ENCODE measurements at places on chromosomes 5 and 9.
A peak's percentile ranks its signal among the peaks of the same experiment; 100 is the strongest.

- H3K36me3 ChIP-seq, result no peaks in the 10 kb centered on the region
- no peak for DNase-seq
- H3K27me3 ChIP-seq, result no peaks in the 10 kb centered on the region
- H3K27ac ChIP-seq, result no peak overlapping the region
Observed at GRCh38 chr5:88438006-88438405, 169.4 kb upstream of the TMEM161B start.

DNA sequence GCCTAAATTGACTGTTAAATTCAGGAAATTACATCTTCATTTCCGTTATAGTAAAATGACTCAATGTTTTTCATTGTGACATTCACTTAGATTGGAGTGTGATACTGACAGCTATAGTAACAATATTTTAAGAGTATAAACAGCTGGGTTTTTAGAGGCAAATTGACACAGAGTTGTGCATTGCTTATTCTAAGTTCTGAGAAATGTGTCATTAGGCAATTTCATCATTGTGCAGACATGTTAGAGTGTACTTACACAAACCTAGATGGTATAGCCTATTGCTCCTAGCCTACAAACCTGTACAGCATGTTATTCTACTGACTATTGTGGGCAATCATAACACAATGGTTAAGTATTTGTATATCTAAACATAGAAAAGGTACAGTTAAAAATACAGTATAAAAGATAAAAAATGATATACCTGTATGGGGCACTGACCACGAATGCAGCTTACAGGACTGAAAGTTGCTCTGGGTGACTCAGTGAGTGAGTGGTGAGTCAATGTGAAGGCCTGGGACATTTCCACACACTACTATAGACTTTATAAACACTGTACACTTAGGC is 132.7 kb downstream of the PDE4D start:
- no peaks in the 10 kb centered on the region for H3K27me3 ChIP-seq
- H3K4me1 ChIP-seq, result no peaks in the 10 kb centered on the region
- H3K4me3 ChIP-seq, result no peak overlapping the region
- H3K36me3 ChIP-seq, result no peaks in the 10 kb centered on the region
- peak; percentile 75 for DNase-seq
- no peak overlapping the region for H3K27ac ChIP-seq

DNA sequence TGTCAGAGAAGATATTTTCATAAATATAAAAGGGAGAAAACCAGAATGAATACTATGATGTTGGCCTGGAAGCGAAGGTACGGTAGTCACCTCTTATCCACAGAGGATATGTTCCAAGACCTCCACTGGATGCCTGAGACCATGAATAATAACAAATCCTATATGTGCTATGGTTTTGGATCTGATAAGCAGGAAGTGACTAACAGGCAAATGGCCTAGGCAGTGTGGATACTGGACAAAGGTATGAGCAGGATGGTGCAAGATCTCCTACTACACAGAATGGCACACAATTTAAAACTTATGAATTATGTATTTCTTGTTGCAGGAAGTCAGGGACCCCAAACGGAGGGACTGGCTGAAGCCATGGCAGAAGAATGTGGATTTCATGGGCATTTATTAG is 48.2 kb downstream of the ADAMTS12 start:
- H3K36me3 ChIP-seq, result no peaks in the 10 kb centered on the region
- peak; percentile 58 for DNase-seq
- no peak overlapping the region for H3K27ac ChIP-seq
- H3K27me3 ChIP-seq, result no peaks in the 10 kb centered on the region
- H3K4me3 ChIP-seq, result no peak overlapping the region

DNA sequence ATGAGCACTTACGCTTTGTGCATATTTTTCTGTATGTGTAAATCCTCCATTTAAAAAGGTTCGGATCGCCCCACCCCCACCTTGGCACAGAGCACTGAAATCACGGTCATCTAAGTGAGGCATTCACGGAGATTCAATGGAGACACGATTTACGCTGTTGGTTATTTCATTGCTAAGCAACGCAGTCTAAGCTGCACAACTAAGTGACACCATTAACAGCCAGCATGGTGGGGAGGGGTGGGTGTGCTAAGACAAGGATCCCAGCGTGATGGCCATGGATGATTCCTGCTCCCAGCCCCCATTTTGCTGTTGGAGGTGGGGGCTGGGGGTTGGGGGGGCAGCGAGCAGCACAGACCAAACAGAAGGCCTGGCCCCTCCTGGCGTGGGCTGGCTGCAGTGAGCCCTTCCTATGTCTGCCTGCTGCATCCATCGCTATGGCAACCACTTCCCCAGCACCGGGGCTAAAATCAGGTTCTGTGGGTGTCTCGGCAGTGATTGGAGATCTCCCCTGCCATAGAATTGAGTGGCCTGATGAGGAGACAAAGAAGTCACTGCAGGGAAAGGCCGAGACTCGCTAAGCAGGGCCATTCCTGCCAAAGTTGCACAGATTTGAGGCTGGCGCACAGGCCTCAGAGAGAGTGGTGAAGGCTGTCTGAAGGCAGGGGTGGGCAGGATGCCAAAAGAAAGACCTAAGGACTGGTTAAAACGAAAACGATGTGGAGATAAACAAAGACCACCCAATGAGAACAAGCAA is 14.3 kb upstream of the MARCHF6 start:
- no peaks in the 10 kb centered on the region for H3K27me3 ChIP-seq
- H3K4me3 ChIP-seq, result no peak overlapping the region
- H3K27ac ChIP-seq, result no peak overlapping the region

DNA sequence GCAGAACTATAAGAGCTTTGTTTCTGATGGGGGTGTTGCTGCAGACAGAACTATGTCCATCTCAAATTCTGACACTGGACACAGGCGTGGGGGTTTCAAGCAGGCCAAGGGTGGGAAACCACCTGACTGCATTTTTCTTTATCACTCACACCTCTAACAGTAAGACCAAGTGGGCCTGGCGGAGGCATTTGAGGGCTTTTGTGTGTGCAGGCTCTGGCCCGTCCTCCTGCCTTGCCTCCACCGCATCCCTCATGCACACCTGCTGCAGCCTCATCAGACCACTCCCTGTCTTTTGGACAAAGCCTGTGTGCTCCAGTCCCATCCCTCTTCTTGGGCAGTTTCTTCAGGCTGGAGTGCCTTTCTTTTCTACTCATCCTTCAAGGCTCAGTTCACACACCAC is 7.9 kb downstream of the OR13J1 start:
- H3K27ac ChIP-seq, result no peak overlapping the region
- peaks cover 30% of the 10 kb centered on the region for H3K27me3 ChIP-seq
- no peaks in the 10 kb centered on the region for H3K36me3 ChIP-seq
- no peaks in the 10 kb centered on the region for H3K4me1 ChIP-seq

DNA sequence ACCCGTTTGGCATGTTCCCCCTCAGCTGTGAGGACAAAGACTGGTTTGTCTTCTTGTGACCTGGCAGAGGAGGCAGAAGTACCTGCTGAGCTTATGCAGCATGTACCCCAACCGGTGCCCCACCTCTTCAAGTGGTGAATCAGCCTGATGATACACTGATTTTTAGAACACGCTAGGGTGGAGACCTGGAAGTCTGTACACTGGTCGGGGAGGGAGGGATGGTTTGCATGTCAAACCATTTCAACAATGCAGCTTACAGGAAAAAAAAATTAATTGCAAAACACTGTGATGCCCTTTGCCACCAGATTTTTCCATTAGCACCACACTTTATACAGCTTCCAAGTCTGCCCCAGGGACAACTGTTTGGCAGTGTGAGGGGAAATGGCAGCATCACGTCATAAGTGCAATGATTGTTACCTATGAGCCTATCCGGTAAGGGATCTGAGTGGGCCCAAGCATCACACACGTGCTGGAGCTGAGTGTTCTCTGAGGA is 155.1 kb upstream of the DMRT1 start:
- DNase-seq, result peak; percentile 74
- no peaks in the 10 kb centered on the region for H3K36me3 ChIP-seq
- peak overlapping the region; percentile 27 for H3K27ac ChIP-seq
- no peaks in the 10 kb centered on the region for H3K27me3 ChIP-seq

DNA sequence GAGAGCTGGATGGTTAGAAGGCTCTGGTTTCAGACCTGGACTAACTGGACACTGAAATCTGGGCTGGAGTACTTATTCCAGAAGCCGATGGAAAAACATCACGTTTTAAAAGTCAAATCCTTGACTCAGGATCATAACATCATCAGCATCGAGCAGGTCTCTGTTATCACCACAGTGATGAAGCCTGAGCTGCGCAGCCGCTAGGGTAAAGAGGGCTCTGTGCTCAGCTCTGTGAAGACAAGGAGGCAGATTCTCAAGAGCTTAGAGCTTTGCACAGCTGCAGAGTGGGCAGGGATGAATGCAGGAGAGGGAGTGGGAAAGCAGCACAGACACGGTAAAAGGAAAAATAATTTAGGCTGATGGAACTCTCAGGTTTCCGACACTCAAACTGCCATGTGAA is 208.8 kb upstream of the TAS2R1 start:
- no peak for DNase-seq
- H3K4me3 ChIP-seq, result no peak overlapping the region
- no peak overlapping the region for H3K27ac ChIP-seq
- no peaks in the 10 kb centered on the region for H3K36me3 ChIP-seq
- H3K27me3 ChIP-seq, result no peaks in the 10 kb centered on the region
- no peaks in the 10 kb centered on the region for H3K4me1 ChIP-seq

- no peak overlapping the region for H3K4me3 ChIP-seq
- no peaks in the 10 kb centered on the region for H3K36me3 ChIP-seq
- H3K4me1 ChIP-seq, result peaks cover 26% of the 10 kb centered on the region
- no peak for DNase-seq
- no peak overlapping the region for H3K27ac ChIP-seq
- no peaks in the 10 kb centered on the region for H3K27me3 ChIP-seq
Observed at GRCh38 chr5:172456076-172456722, 1.9 kb upstream of the SH3PXD2B start.

- H3K4me3 ChIP-seq, result no peak overlapping the region
- no peaks in the 10 kb centered on the region for H3K36me3 ChIP-seq
- no peak for DNase-seq
- H3K27me3 ChIP-seq, result no peaks in the 10 kb centered on the region
- no peaks in the 10 kb centered on the region for H3K4me1 ChIP-seq
Observed at GRCh38 chr5:160802592-160802991, 49.4 kb downstream of the ATP10B start.

GRCh38 chr5:16590685-16591084 is 26.1 kb downstream of the RETREG1 start:
- H3K4me1 ChIP-seq, result no peaks in the 10 kb centered on the region
- DNase-seq, result no peak
- H3K27me3 ChIP-seq, result no peaks in the 10 kb centered on the region
- H3K36me3 ChIP-seq, result no peaks in the 10 kb centered on the region
- no peak overlapping the region for H3K27ac ChIP-seq
- no peak overlapping the region for H3K4me3 ChIP-seq

- H3K4me3 ChIP-seq, result no peak overlapping the region
- H3K27me3 ChIP-seq, result no peaks in the 10 kb centered on the region
- no peak overlapping the region for H3K27ac ChIP-seq
- no peaks in the 10 kb centered on the region for H3K4me1 ChIP-seq
- no peak for DNase-seq
Observed at GRCh38 chr5:31553863-31554262, 21.8 kb downstream of the C5orf22 start.

GRCh38 chr9:109904666-109905065 is 124.7 kb downstream of the PALM2AKAP2 start:
- H3K4me1 ChIP-seq, result peaks cover 25% of the 10 kb centered on the region
- no peak overlapping the region for H3K27ac ChIP-seq
- no peaks in the 10 kb centered on the region for H3K27me3 ChIP-seq
- no peaks in the 10 kb centered on the region for H3K36me3 ChIP-seq

GRCh38 chr5:27906481-27906880 is 868.1 kb upstream of the CDH9 start:
- no peak for DNase-seq
- H3K27me3 ChIP-seq, result no peaks in the 10 kb centered on the region
- no peaks in the 10 kb centered on the region for H3K4me1 ChIP-seq
- no peak overlapping the region for H3K4me3 ChIP-seq

GRCh38 chr5:137935694-137936093 is 46.4 kb downstream of the PKD2L2 start:
- H3K27ac ChIP-seq, result no peak overlapping the region
- H3K4me1 ChIP-seq, result no peaks in the 10 kb centered on the region
- H3K36me3 ChIP-seq, result no peaks in the 10 kb centered on the region
- no peak overlapping the region for H3K4me3 ChIP-seq

GRCh38 chr5:16916262-16916878 is 19.7 kb downstream of the MYO10 start:
- no peak overlapping the region for H3K4me3 ChIP-seq
- no peak overlapping the region for H3K27ac ChIP-seq
- no peaks in the 10 kb centered on the region for H3K27me3 ChIP-seq
- no peaks in the 10 kb centered on the region for H3K36me3 ChIP-seq
- peak; percentile 98 for DNase-seq

- H3K27me3 ChIP-seq, result no peaks in the 10 kb centered on the region
- no peaks in the 10 kb centered on the region for H3K4me1 ChIP-seq
- no peak within 1 kb of the TSS for H3K27ac ChIP-seq
- no peak for DNase-seq
Observed at GRCh38 chr9:104503963-104504362, at the start of gene OR13F1. Gene OR13F1, plus strand, starts transcription at chr9:104504263. Its CDS starts 0 bp downstream, at chr9:104504263.

DNA sequence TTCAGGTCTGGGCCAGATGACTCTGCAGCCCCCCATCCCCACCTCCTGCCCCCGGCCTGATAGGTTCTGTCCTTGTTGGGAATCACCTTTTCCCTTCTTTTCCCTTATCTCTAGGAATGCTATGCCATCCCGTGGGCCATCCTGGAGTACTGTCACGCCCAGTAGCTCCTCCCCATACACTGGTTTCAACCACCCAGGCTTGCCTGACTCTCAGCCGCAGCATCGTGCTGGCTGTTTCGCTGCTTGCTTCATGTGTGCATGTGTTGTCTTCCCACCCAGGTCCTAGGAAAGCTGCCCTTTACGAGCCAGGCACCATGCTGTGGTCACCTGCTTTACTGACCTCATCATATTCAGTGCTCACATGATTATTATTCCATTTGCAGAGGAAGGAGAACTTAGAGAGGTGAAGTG is 71.8 kb downstream of the ANGPTL2 start:
- no peak overlapping the region for H3K27ac ChIP-seq
- H3K36me3 ChIP-seq, result no peaks in the 10 kb centered on the region
- H3K27me3 ChIP-seq, result no peaks in the 10 kb centered on the region
- no peak overlapping the region for H3K4me3 ChIP-seq
- H3K4me1 ChIP-seq, result peaks cover 8% of the 10 kb centered on the region

DNA sequence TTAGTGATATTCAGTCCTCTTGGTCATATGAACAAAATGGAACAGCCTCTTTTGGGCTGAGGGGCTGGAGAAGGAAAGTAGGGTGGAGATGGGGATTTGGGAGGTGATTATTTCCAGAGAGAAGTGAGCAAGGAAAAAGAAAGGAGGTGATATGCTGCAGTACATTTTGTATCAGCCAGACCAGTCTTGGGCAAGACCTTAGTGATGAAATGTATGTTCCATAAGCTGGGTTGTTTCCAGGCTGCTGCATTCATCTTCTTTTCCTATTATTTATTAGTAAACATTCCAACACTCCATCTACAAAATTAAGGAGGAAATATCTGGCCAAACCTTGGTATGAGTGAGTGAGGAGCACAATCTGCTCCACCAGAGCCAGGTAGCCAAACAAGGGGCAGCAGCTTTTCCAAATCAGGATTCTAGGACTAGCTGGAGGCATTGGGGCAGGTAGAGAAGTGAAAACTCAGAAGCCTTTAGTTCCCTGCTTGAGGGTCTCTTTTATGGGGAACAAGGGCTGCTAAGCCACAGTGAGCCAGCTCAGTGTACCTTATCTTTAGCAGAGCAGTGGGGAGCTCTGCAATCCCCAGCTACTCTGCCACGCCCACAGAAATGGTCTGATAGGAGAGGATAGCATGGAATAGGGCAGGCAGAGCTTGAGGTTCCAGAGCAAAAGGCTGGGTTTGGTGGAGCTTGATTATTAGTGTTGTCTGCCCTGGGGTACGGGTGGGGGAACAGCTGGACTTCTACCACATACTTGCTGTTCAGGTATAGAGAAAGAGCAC is 19.5 kb downstream of the RAD1 start:
- no peaks in the 10 kb centered on the region for H3K27me3 ChIP-seq
- no peak overlapping the region for H3K4me3 ChIP-seq
- H3K27ac ChIP-seq, result no peak overlapping the region
- no peaks in the 10 kb centered on the region for H3K36me3 ChIP-seq
- no peak for DNase-seq

All from fibroblast of lung (primary cell).